Activated effector memory CD4-positive, alpha-beta T cell treated with Interleukin-2 at 50 U/mL for 16 hours (primary cell): ENCODE measurements at places on chromosomes 2 and 18.

DNA sequence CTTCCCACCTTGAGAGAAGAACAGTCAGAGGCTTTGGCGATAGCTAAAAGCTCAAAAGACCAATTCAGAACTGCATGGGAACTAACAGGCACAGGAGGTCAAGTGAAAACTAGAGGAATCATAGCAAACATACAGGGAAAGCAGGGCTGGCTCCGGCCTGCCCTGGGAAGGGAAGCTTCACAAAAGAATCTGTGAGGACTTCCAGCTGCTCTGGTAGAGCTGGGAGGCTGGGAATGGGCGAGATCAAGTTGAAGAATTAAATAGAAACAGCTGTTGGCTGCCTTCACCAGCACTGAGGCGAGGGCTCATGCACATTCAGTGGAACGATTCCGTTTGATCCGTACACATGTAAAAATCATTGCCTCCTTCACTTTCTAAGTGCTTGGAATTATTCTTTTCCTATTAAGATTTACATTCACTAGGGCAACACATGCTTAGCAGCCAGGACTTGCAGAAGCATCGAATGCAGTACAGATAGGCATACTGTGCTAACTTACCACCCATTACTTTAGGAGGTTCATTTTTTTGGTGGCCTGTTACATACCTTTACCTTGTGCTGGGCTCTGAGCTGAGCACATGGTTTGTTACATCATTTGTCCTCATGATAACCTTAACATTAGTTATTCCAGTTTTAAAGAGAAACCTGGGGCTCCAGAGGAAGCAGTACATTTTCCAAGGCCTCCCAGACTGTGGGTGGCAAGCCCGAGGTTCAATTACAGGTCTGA is 125.4 kb upstream of the RNF152 start:
- DNase-seq: no peak

DNA sequence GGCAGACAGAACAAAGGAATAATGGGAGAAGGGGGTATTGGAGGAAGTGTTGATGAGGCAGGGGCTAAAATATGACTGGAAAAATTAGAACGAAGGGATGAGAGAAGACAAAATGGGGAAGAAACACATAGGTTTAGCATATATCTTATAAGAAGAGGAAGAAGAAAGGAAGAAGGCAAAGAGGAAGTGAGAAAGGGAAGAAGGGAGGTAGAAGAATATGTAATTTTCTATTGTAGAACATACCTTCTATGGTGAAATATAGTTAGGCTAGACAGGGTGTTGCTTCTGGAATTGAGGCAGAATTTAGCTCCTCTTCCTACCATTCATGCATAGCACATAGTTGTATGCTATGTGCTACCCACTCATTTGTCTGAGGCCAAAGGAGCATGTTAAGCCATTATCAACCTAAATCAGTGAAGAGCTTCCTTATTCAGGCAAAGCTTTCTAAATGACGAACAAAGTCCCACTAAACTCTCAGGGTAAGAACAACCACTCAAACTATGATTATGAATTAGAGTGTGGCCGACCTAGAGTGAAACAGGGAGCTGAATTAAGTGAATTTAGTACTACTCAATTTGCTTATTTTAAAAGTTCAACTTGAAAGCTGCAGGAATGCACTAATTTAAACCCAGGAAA is 180.9 kb upstream of the GALNT5 start:
- DNase-seq: no peak

DNA sequence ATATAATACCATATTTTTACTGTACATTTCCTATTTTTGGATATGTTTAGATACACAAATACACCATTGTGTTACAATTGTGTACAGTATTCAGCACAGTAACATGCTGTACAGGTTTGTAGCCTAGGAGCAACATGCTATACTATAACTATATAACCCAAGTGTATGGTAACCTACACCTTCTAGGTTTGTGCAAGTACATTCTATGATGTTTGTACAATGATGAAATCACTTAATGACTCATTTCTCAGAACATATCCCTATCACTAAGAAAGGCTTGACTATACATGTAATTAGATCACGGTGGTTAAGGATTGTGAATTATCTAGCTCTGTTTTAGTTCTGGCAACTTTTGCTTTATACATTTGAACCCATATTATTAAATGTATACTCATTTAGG is 31.3 kb downstream of the NPHP1 start:
- DNase-seq: no peak

DNA sequence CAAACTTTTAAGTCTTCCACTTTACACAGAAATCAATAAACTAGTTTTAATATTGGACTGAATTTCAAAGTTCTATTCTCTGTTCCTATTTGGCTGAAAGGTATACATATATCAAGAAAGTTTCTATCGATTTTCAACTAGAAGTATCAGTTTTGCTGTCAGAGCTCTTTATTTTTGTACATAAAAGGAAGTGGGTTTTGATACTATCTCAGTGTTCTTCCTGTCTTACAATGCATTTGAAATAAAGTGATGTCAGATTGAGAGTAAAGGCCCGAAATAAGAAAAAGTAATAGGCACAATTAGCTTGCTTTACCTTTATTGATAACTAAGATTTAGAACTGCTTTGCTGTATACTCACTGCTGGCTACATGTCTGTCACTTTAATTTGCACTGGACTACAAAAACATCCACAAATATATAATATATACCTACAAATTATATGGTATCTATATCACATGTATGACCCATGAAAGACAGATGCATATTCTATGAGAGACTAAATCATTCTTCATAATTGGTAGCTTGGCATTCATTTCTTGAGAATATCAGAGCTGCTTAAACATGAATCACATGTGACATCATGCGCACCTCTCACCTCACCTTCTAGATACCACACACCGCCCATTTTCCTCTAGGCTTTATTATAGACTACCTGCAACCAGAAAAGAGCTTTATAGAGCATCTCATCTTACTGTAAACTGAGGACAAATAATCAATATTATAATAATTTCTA is 83.6 kb downstream of the ASXL2 start:
- no peak for DNase-seq
